GM13976 (cell line): ENCODE measurements at places on chromosomes 5 and 9.

- no peak for DNase-seq
These were observed 16.2 kb upstream of the SMU1 start for GRCh38 chr9:33092634-33093033.

- no peak for DNase-seq
These were observed 33.0 kb downstream of the ELOVL7 start for GRCh38 chr5:60811105-60811504.

DNA sequence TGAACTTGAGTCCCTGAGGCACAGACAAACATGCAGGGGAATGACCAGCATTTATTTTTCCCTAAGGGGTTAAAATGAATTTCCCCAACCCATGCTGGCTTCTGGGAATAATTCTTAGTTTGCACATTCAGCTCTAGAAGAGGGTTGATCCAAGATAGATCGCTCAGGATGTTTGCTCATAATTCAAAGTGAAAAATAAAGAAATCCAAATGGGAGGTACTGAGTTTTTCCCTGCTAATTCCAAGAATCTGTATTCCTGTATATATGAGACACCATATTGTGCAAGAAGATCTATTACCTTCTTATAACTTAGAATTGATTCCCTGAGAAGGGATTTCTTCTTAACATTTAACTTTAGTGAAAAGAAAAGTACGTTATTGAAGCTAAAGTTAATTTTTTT, 96.2 kb downstream of the VCAN start:
- DNase-seq = no peak

- no peak for DNase-seq
These were observed 353.7 kb upstream of the ACTBL2 start for GRCh38 chr5:57836331-57836730.

GRCh38 chr5:178831049-178831448, 28.7 kb upstream of the ZNF354B start:
- DNase-seq = no peak

- DNase-seq = no peak
These were observed 13.9 kb upstream of the PTGER4 start for GRCh38 chr5:40665635-40666298.

DNA sequence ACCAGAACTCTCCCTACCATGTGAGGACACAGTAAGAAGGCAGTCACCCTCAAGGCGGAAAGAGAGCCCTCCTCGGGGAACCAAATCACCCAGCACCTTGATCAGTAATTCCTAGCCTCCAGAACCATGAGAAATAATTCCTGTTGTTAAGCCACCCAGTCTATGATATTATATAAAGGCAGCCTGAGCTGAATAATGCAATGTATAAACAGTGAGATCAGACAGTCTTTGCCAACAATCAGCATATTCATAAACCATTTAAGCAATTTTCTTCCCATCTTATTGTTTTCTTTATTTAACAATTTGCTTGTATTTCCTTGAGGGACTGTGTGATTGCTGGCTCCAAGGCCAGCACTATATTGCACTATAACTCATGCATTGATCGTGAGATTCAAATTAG, 144.4 kb upstream of the DAPK1 start:
- DNase-seq = no peak

- DNase-seq = no peak
These were observed 29.6 kb downstream of the CRHBP start for GRCh38 chr5:76982450-76982849.

GRCh38 chr9:72441848-72442607, 77.0 kb upstream of the ZFAND5 start:
- DNase-seq = no peak

DNA sequence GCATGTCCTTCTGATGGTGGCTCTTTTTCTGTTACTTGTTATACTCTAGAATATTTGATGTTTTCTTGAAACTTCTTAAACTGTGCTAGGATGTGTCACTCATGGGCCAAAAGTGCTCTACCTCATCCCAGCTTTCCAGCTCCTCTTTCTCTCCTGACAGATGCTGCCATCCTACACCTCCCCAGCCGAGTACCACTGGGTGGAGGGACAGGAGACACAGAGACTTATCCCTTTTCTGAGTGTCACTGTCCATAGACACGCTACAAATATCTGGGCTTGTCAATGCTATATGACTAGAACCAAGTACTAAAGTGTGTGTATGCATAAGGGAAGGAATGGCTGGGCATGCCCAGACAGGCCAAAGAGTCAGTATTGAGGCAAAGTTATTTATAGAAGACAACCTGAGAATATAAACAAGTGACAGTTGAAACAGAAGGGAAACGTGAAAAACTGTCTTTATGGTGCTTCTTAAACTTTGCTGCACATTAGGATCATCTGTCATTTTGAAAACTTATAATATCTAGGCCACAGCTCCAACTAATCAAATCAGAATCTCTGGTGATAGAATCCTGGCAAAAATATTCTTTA, 188.0 kb downstream of the CARTPT start:
- no peak for DNase-seq
